ENCODE measurements at places on chromosomes 1 and 21.
A peak's percentile ranks its signal among the peaks of the same experiment; 100 is the strongest.

- peak; percentile 81 for DNase-seq
Observed at GRCh38 chr1:16888860-16889816, 6.6 kb upstream of the RNU1-2 start.

DNA sequence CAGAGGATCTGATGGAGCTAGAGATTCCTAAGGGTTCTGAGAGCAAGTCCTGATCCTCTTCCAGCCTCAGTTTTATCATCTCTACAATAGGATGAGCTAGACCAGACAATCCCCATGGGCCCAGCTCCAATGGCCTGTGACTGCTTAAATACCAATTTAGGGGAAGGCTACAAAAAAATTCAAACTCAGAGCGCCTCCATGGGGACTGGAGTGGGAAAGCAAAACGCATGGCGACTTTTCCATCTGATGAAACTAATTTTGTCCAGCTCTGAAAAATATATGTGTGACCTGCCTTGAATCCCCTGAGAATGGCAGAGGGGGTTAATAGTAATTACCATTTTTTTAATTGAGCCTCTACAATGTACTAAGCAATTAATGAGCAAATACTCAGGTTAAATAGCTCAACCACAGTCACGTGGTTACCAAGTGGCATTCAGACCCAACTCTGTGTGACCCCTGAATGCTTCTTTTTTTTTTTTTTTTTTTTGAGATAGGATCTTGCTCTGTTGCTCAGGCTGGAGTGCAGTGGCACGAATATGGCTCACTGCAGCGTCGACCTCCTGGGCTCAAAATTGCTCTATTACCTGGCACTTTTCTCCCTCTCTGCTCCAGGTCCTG lies 8.4 kb downstream of the EXTL1 start:
- no peak for DNase-seq

DNA sequence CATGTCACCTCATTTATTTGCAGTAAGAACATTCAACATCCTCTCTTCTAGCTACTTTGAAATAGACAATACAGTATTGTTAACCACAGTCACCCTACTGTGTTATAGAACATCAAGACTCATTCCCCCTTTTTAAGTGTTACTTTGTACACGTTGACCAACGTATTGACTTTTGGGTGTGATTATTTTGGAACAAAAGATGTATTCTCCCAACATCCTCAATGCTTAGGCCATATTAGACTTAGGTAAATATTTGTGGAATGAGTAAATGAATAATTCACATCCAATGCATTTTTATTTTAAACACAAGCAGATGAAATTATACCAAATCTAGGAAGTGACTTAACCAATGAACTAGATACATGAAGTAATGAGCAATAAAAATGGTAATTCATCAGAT lies 296.6 kb downstream of the CHRM3 start:
- no peak for DNase-seq

DNA sequence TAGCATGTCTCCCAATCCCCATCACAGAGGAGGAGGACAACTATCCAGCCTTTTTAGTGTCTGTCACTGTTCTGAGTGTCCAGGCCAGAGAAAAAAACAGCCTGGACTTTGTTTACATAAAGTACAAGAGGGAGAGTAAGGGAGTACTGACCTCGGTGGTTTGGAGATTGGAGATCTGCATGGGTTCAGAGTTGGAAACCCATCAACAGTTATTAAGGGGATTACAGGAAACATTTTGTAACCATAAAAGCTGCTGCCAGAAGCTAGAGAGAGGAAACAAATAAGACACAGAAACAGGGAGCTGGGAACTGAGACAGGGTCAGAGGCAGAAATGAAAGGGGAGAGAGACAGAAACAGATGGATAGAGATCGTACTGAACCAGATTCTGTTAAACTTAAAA lies 131.5 kb upstream of the CTTNBP2NL start:
- DNase-seq = no peak

DNA sequence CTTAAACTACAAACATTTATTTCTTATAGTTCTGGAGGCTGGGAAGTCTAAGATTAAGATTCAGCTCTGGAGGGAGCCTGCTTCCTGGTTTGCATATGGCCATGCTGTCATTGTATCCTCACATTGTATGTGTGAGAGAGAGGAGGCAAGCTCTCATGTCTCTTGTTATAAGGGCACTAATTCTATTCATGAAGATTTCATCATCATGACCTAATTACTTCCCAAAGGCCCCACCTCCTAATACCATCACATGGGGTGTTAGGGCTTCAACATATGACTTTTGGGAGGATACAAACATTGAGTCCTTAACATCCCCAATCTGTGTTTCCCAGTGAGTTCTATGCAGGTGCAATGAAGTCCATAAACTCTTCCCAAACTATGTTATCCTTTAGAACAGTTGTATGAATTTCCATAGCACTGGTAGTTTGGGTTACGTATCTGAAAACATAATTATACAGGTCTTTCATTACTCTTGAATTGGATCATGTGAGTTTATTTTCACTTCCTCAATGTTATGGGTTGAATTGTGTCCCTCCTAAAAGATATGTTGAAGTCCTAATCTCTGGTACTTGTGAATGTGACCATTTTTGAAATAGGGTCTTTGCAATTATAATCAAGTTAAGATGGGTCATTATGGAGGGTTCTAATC lies 124.2 kb downstream of the RUNX1 start:
- no peak for DNase-seq

All from nucleus accumbens (tissue), 56 donors.